CD4-positive, alpha-beta T cell treated with Interleukin-6 for 4 hours (primary cell): ENCODE measurements at places on chromosomes 3 and 15.
A peak's percentile ranks its signal among the peaks of the same experiment; 100 is the strongest.

DNA sequence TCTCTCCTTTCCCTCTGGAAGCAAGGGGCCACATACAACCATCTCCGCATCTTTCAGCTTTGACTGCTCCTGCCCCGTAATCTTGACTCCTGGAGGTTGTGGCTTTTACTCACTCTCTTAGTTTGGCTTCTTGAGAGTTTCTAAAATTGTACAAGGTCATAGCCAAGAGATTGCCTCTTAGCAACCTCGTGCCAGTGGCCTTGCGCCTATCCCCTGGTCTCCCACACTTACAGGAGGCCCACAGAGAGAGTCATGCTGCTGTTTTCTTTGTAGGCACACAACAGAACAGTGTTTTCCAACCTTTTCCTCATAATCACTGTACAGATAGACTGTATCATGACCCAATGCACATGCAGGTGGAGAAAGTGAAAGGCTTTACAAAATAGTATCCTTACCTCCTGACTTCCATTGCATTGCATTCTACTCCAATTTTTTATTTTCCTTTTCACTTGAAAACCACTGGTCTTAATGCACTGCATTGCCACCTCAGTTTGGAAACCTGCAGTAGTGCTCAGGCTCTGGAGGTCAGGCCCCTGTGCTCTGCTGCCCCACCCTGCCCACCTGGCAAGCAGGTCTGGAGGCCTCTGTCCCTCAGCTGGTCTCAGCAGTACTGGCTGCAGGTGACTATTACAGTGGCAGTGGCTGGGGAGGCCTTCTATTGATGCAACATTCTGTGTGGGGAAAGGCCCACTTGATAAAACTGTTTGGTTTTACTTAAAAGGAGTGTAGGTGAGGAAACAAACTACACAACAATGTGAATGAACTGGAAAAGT lies 156.2 kb downstream of the DNAJB8 start:
- no peak for DNase-seq

DNA sequence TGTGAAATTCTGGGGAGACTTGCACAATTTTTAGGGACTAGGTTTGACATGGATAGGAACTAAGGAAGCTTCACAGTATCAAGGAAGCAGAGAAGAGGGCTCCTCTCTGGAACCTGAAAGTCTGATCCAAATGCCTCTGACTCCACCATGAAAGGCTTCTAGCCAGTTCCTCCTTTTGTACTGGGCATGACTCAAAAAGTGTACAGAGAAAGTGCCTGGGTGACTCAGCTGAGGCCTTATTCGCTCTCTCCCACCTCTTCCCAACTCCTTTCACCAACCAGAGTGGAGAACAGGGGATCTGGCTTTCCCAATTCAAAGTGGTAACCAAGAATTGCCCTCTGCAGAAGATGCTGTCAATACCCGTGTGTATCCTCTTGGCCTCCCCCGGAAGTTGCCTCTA lies 342.9 kb upstream of the PROK2 start:
- DNase-seq, result no peak

DNA sequence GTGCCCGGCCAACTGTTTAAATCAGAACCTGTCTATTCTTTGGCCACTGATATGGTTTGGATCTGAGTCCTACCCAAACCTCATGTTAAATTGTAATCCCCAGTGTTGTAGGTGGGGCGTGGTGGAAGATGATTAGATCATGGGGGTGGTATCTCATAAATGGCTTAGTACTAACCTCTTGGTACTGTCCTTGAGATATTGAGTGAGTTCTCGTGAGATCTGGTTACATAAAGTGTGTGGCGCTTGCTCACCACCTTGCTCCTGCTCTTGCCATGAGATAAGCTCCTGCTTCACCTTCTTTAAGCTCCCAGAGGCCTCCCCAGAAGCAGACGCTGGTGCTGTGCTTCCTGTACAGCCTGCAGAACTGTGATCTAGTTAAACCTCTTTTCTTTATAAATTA lies 42.4 kb downstream of the REC114 start:
- no peak for DNase-seq

- DNase-seq, result peak; percentile 71
Observed at GRCh38 chr3:129593595-129594339, 12.7 kb downstream of the PLXND1 start.

DNA sequence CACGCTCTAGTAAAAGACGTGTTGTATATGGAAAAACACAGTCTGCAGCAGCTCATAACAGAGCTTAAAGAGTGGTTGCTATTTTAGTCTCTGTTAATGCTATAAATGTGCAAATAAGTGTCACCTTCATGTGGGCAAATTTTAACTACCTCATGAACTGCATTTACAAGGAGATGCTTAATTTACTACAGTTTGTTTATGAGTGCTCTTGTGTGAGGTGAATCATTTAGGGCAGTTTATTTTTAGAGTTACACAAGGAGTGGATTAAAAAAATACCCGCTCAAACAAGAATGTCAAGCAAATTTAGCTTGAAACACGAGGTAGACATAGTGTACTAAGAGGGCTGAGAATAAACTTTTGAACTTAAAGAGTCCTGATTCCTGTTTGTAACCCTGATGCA lies 579.0 kb downstream of the MFSD1 start:
- no peak for DNase-seq
